ENCODE measurements at places on chromosomes 3 and 15. TPM values are rescaled to one million over a fixed set of nuclear protein-coding genes. Genes with fewer than 3 reads are reported as not detected.

Gene CFAP161
- total RNA-seq = not detected

Gene PPM1L
- 0.45 TPM for total RNA-seq

Gene SPTBN5
- under 0.01 TPM for total RNA-seq

Gene CYP1A2
- not detected for total RNA-seq

Gene LRRC2
- under 0.01 TPM for total RNA-seq

Gene CHMP2B
- 22.9 TPM for total RNA-seq

Gene CIDEC
- 0.15 TPM for total RNA-seq

Gene LYZL4
- not detected for total RNA-seq

Gene ZDHHC23
- 0.17 TPM for total RNA-seq

Measured in bronchus fibroblast of lung (primary cell).